ENCODE measurements at places on chromosomes 2 and 18.

- H3K4me3 ChIP-seq: peak overlapping the region; percentile 71
- DNase-seq: no peak
- peak overlapping the region; percentile 62 for H3K27ac ChIP-seq
- no peaks in the 10 kb centered on the region for H3K36me3 ChIP-seq
Measured at GRCh38 chr2:74439803-74440377, 1.8 kb downstream of the RTKN start.

GRCh38 chr2:24651643-24652003 is 141.6 kb downstream of the PTRHD1 start:
- no peaks in the 10 kb centered on the region for H3K27me3 ChIP-seq
- DNase-seq: no peak
- peak overlapping the region; percentile 94 for H3K27ac ChIP-seq
- H3K36me3 ChIP-seq: peaks cover 8% of the 10 kb centered on the region

GRCh38 chr2:240998706-240998994 is 232 bp downstream of the SNED1 start:
- H3K27ac ChIP-seq: no peak overlapping the region
- no peaks in the 10 kb centered on the region for H3K36me3 ChIP-seq
- H3K4me3 ChIP-seq: no peak overlapping the region

DNA sequence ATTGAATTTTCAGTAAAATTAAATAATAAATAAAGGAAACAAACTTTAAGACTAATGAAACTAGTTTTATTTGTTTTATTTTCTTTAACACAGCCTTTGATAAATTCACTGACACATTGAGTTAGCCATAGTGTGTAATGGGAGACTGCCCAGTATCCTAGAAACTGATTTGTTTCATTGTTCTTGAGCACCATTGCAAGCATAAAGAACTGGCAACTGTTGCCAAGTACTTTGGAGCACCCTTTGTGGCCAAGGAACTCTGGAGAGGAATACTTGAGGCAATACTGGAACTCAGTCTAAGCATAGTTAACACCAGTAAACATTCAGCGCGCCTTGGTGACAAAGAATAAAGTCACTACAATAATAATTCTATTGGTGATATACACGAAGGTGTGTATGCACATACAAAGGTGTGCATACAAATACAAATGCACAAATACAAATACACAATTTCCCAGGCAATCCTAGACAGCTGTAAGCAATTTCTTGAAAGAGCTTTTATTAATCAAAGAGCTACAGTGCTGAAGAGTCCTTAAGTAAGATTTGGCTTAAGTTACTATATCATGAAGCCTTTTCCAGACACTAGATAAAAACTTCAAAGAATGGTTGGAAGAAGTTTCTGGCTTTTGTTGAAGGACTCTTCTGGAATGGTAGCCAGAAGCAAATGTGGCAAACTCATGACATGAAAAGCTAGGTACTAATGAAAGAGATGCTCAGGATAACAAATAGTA is 1371.2 kb downstream of the LRP1B start:
- no peaks in the 10 kb centered on the region for H3K27me3 ChIP-seq
- H3K4me3 ChIP-seq: no peak overlapping the region
- H3K36me3 ChIP-seq: peaks cover 4% of the 10 kb centered on the region
- H3K27ac ChIP-seq: no peak overlapping the region

DNA sequence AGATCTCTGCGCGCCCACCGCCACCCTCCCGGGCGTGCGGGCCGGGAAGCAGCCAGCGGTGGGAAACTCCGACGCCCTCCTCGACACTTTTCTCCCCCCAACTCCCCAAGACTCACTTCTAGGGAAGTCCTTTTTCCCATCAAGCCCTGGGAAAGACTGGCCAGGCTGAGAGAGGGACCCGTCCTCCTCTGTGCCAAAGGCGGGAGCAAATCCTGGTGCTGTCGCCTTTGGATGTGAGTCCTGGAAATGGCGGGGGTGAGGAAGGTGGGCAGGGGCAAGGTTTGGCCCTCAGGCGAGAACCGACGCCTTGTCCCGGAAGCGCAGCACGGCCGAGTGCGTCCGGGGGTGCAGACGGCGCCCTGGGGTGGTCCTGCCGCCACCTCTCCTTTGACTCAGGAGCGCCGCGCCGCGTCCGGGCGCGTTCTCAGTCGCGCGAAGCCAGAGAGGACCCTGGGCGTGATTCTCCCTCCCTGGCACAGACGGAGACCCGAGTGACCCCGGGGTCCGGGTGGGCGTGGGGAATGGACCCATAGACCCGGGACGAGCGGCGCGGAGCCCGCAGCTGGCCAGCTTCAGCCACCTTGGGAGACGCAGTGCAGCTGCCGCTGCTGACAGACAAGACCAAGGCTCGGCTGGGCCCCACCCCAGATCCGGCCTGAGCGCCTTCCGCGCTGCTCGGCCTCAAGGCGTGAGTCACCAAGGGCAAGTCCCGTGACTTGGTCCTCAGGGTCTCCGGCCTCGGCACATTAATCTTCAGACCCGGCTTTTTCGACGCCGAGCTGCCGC is 3.5 kb upstream of the LBX2 start:
- peak; percentile 88 for DNase-seq
- H3K27me3 ChIP-seq: no peaks in the 10 kb centered on the region
- peaks cover 61% of the 10 kb centered on the region for H3K4me1 ChIP-seq
- H3K27ac ChIP-seq: peak overlapping the region; percentile 64

DNA sequence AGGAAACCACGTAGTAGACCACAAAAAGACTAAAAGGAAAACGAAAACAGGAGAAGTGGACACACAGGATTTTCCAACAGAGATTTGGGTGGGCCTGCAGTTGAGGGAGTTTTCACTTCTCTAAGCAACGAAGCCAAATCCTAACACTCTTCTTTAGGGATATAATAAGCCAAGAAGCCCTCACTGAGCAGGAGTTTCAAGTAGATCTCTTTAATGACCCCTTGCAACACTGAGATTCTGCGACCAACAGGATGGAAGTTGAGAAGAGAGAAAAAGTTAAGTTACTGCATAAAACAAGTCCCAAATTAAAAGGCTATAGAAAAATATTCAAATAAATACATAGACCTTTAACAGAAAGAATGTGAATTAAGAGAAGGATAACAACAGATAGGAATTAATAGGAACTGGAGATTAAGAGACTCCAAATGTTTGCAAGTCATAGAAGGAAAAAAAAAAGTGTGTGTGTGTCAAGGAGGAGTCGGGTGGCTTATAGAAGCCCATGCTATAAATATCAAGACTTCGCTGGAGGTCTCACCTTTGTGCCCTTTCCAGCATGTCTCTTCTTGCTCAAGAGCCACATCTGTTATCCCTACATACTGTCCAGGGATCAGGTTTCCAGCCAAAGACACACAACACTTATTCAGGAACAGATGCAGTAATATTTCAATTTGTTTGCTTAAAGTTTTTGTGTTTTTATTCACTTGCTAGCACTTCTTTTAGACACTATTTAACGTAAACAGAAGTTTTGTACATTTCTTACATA is 69.4 kb upstream of the ARHGAP28 start:
- H3K27me3 ChIP-seq: no peaks in the 10 kb centered on the region
- no peaks in the 10 kb centered on the region for H3K36me3 ChIP-seq
- no peak for DNase-seq
- no peak overlapping the region for H3K4me3 ChIP-seq
- no peak overlapping the region for H3K27ac ChIP-seq
- no peaks in the 10 kb centered on the region for H3K4me1 ChIP-seq

DNA sequence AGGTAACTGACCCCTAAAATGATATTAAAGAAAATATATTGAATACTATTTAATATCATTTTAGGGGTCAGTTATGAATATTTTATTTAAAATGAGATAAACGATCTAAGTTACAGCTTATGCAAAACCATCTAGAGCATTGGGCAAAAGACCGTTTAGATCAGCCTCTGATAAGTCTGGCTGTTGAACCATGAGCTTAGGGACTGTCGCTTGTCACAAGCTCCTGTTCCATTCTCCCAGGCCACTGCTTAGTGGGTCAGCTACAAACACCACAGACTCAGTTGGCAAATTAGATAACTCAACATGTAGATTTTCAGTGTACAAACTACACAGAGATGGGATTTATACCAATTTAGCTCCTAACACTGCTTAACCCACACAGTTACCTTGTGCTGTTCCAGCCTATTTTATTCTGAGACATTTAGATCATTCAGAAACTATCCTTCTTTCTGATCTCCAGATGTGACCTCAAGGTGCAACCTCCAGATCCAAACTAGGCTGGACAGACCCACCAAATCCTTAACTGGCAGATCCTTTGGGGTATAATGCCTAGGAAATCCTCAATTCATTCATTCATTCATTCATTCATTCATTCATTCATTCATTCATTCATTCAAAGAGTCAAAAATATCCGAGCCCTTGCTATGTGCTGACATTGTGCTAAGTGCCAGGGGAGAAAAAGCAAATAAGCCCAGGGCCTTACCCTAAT is 82.8 kb downstream of the HRH4 start:
- H3K4me1 ChIP-seq: no peaks in the 10 kb centered on the region
- H3K27me3 ChIP-seq: peaks cover 9% of the 10 kb centered on the region
- no peak for DNase-seq
- no peaks in the 10 kb centered on the region for H3K36me3 ChIP-seq

Data from natural killer cell treated with Interleukin-12 subunit alpha and Interleukin-12 subunit beta and Interleukin-15 and Interleukin-18, amount 100 ng/mL, for 72 hours (primary cell).